Jurkat, Clone E6-1 (cell line): ENCODE measurements at places on chromosomes 5 and 9.

GRCh38 chr9:127036437-127036836, 86.0 kb downstream of the ANGPTL2 start:
- no peak for DNase-seq

- DNase-seq = no peak
These were observed 34.4 kb downstream of the HMCN2 start for GRCh38 chr9:130299785-130300615.

DNA sequence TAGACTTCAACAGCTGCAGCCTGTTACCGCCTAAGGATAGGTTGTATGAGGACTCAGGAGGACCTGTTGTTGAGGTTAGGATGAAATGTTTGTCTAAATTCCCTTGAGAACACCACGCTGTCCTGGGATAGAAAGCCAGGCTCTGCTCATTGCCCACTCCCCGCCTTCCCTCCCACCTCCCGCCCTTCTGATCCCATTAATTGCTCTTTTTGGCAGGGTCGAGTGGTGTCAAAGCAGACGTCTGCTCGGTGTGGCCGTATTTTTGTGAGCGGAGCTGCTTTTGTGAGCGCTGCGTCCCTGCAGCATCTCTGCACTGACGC, 62.3 kb downstream of the SPATA31C2 start:
- no peak for DNase-seq

- no peak for DNase-seq
These were observed 46.1 kb downstream of the S1PR3 start for GRCh38 chr9:89037346-89037745.

GRCh38 chr5:545641-546375, 21.6 kb upstream of the SLC9A3 start:
- DNase-seq = no peak

- DNase-seq = no peak
These were observed 249.1 kb downstream of the DIRAS2 start for GRCh38 chr9:90393365-90394152.

- no peak for DNase-seq
These were observed 782 bp upstream of the SKP1 start for GRCh38 chr5:134177369-134178095.

- DNase-seq = no peak
These were observed 183.6 kb upstream of the TNC start for GRCh38 chr9:115301581-115301980.

GRCh38 chr5:7503564-7503963, 107.6 kb downstream of the ADCY2 start:
- no peak for DNase-seq

- DNase-seq = peak; percentile 45
These were observed 78.0 kb downstream of the WNK2 start for GRCh38 chr9:93261735-93262523.

DNA sequence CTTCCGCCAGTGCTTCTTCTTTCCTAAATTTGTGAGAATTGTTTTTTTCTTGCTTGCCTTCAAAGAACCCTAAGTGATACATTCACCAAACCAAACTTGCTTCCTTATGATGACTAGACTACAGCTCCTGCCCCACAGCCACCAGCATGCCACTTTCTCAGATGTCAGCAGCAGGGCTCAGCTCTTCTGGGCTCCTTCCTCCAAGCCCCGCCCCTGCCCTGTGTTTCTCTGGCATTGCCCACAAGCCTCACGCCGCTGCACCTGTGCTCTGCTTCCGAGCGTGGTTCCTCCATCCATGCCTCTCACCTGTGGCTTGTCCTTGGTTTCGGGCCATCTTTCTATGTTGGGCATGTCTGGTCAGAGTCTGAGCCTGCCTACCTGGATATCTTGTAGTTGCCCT, 10.6 kb downstream of the UNC5A start:
- no peak for DNase-seq

GRCh38 chr5:73515232-73515631, 17.0 kb downstream of the BTF3 start:
- DNase-seq = no peak

DNA sequence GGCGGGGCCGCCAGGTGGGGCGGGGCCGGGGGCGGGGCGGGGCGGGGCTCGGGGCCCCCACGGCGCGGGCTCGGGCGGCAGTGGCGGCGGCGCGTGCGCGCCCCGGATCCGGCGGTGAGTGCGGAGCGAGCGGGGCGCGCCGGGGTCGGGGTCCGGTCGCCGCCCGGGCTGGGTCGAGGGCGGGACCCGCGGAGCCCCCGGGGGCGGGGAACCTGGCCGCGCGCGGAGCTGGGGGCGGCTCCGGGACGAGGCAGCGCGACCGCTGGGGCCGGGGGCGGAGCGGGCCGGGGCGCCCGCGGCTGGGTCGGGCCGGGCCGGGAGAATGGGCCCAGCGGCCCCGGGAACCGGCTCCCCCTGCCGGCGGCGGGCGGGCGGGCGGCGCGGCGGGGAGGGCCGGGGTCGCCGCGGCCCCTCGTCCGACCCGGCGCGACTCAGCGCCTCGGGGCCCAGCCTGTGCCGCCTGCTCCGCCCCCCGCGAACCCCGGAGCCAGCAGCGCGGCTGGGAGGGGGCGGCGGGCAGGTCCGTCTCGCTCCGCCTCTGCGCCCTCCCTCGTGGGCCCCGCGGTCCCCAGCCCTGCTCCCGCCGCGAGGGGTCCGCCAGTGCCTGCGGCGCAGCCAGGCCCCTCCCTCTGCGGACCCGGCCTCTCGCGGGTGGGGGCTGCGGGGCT, 3.1 kb downstream of the EGFL7 start:
- DNase-seq = no peak
